ENCODE measurements at places on chromosomes 3 and 15.

GRCh38 chr3:178131801-178132200, 404.4 kb upstream of the KCNMB2 start:
- DNase-seq, result peak; percentile 5

DNA sequence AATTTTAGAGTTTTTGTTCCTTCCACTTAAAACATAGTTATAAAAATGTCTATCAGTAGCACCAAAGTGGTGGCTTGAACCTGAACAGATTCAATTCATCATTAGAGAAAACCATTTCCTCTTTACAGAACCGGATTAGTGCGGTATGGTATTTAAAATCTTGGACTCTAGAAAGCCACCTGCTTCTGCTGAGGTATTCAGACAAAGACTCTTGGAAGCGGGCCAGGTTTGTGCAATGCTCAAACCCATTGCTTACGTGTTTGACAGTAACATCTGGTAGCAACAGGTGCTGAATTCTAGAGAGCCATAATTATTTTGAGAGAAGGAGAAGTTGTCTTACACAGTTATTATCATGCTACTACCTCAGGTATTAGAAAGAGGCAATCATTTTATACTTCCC, 290.5 kb downstream of the NAALADL2 start:
- DNase-seq, result no peak

GRCh38 chr3:12578742-12579141, 21.9 kb downstream of the MKRN2 start:
- DNase-seq, result no peak

DNA sequence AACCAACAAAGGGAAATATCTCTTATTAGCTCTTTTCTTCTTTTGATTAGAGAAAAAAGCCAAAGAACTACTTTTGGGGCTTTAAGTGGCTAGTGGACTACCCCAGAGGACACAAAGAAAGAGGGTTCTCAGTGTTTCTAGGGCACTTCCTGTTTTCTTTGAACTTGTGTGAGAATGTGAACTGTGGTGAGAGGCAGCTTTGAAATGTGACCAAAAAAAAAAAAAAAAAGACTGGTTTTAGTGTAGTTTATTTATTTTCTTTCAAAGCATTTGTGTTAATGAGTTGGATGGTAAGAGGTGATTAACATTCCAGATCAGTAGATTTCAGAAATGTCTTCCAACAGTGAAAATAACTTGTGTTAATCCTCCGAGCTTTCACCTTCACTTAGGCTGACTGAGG, 32.4 kb downstream of the SELENOT start:
- no peak for DNase-seq

GRCh38 chr3:131907796-131908195, 127.0 kb downstream of the CPNE4 start:
- DNase-seq, result no peak

- no peak for DNase-seq
These were observed 47.7 kb upstream of the ANKRD28 start for GRCh38 chr3:15845475-15845874.

GRCh38 chr3:52843108-52843865, 8.5 kb upstream of the MUSTN1 start:
- DNase-seq, result no peak

GRCh38 chr3:188230962-188231361, 77.0 kb downstream of the LPP start:
- DNase-seq, result no peak

- DNase-seq, result no peak
These were observed 77.0 kb upstream of the UMPS start for GRCh38 chr3:124653071-124653796.

- DNase-seq, result no peak
These were observed 13.7 kb upstream of the TLE3 start for GRCh38 chr15:70111203-70112073.

GRCh38 chr3:69934398-69934797, 65.1 kb upstream of the SAMMSON start:
- no peak for DNase-seq

- no peak for DNase-seq
These were observed 70.5 kb downstream of the RPL39L start for GRCh38 chr3:187068787-187069186.

- DNase-seq, result no peak
These were observed 23.3 kb upstream of the CHMP2B start for GRCh38 chr3:87203809-87204208.

DNA sequence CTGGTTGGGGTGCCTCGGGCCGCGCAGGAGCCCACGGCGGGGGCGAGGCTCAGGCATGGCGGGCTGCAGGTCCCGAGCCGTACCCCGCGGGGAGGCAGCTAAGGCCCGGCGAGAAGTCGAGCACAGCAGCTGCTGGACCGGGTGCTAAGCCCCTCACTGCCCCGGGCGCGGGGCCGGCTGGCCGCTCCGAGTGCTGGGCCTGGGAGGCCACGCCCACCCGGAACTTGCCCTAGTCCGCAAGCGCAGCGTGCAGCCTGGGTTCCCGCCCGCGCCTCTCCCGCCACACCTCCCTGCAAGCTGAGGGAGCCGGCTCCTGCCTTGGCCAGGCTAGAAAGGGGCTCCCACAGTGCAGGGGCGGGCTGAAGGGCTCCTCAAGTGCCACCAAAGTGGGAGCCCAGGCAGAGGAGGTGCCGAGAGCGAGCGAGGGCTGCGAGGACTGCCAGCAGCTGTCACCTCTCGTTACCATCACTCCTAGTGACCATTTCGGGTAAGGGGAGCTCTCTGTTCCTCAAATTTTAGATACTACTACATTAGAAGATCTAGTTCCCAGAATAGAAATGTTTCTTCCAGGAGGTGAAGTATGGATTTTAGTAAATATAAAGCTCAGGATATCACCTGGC, 417.0 kb upstream of the AGTR1 start:
- DNase-seq, result no peak

- peak; percentile 26 for DNase-seq
These were observed 736 bp downstream of the IREB2 start for GRCh38 chr15:78438619-78439285.

- no peak for DNase-seq
These were observed 150.3 kb upstream of the ARHGEF26 start for GRCh38 chr3:153970741-153971347.

DNA sequence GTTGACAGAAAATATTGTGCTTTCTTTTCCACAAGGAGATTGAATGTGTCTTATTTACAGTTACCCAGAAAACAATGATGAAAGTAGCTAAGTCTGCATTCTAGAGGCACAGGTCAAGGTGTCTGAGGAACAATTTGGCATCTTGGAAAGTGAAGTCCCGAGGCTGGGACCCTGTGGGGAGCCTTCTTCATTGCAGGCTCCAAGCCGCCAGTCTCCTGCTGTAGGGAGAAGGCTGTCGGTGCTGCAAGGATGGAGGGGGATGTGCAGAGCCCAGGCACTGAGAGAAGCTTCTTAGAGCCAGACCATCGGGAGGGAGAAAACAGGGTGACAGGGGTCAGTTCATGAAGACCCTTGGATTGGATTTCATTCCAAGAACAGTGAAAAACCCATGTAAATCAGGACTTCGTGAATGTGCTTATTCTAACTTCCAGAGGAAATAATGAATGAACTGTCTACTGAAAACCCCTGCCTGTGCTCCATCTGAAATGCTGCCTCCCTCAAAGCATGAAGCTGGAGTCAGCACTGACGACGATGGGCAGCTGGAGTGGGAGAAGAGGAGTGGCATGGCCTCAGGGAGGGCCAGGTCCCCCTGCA, 25.2 kb upstream of the NSMCE3 start:
- DNase-seq, result no peak

- DNase-seq, result no peak
These were observed 32.3 kb downstream of the ROBO2 start for GRCh38 chr3:77072232-77072631.

DNA sequence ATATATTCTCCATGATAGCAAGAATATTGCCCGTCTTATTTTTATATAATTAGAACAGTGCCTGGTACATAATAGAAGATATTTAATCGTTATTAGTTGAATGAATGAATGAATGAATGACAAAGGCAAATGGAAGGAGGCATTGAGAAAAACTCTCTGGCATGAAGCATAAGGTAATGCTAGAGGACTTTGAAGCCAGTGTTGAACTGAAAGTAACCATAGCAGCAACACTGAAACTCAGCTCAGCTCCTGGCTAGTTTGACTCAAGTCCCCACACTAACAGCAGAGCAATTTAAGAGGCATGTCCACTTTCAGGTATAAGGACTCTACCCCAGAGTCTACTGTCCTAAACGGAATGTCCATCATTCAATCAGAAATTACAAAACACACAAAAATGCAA, 227.0 kb downstream of the CPNE4 start:
- DNase-seq, result no peak

- DNase-seq, result no peak
These were observed 193.3 kb upstream of the TOPAZ1 start for GRCh38 chr3:44048196-44048924.

DNA sequence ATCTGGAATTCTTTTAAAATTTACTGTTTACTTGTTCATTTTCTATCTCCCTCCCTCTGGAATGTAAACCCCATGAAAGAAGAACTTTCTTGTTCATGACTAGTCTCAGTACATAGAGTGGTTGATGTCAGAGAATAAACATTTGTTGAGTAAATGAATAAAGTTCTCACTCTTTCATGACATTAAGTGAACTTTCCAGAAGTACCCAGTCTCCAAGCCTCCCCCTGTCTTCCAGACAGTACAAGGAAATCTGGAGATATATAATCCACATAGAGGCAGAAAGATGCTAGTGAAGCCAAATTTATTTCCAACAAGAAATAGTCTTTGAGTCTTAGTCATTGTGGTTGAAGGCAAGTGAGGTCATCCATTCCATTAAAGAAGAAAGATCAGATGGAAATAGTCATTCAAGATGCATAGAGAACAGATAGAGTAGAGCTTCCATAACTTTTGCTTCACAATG, 71.5 kb upstream of the GALNT15 start:
- peak; percentile 45 for DNase-seq

- DNase-seq, result no peak
These were observed 1439.8 kb upstream of the ALCAM start for GRCh38 chr3:103926936-103927335.

DNA sequence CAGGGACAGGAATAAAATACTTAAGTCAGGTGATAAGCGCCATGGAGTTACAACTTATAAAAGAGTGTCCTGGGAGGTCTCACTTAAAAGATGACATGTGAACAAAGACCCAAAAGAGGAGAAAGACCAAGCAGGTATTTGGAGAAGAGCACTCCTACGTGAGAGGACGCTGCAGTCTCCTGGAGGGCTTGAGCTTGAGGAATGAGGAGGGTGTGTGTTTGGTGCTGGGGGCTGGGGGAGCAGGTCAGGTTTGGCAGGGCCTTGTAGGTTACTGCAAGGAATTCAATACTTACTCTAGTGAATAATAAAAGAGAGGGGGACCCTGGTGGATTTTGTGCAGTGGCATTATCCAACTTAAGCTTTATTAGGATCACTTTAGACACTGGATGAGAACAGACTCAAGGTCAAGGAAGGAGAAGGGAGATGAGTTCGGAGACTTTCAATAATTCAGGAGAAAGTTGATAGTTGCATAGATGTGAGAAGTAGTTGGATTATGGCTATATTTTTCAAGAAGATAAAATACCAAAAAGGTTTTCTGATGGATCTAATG, 32.4 kb downstream of the TNIK start:
- no peak for DNase-seq

- DNase-seq, result no peak
These were observed 2.0 kb upstream of the FSIP1 start for GRCh38 chr15:39784638-39785037.

- no peak for DNase-seq
These were observed 28.7 kb downstream of the RPSA start for GRCh38 chr3:39435006-39435748.

DNA sequence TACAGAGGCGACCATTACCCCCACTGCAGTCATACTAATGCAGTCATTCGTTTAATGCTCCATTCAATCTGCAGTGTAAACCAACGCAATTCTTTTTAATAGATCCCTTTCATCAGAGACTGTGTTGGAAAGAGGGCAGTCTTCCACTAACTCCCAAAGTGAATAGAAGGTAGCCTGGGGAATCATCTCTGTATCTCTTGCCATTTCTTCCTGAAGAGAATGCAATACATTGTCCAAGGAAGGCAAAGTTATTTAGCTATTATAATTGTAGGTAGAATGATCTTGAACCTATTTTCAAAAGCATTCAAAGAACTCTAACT, 1.3 kb upstream of the SLITRK3 start:
- DNase-seq, result no peak

DNA sequence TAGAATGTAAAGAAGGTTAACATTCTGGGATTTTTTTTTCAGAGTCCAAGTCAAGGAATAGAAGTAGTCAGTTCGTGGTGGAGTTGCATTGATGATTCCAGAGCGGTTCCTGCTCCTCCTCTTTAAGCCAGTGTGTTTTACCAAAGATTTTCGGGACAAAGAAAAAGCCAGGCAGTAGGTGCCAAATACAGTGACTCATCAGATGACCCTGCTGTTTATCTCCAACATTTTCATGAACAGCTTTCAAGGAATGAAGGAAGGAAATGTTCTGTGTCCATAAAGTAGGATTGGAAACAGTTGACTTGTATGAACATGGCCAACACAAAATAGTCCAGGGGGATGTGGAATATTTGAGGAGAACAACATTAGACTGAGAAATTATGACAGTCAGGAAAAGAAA, 142.4 kb upstream of the TMC3 start:
- DNase-seq, result no peak

DNA sequence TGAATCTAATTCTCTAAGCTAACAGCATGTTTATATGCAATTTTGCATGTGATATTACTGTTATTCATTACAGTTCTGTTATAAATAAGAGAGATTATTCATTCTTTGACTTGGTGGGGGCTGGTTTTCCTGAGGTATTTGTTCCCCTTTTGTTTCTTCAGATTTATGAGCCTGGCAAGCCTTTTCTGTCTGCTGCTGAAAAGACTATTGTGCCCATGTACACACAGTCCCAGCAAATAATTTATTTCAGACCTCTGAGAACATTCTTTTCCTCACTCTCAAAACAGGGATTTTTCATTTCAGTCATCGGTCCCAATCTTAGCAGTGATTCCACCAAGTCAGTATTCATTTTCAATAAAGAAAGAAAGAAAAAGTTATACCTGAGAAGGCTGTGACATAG, 716.8 kb downstream of the NSUN3 start:
- DNase-seq, result no peak

DNA sequence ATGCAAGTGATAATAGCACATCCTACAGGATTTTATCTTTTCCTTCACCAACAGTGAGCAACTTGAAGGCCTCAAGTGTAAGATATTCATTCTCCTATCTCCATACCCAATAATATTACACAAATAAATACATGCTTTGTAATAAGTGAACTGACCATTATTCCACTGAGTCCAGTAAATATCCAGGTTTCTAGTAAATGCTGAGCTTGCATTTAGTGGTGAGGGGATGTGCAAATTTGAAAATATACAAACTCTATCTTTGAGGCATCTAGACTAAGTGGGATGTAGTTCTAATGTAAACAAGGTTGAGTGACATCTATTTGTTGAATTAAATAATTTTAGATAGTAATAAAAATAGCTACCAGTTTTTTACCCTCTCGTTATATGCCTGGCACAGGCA, 587.6 kb upstream of the IL12A start:
- no peak for DNase-seq

DNA sequence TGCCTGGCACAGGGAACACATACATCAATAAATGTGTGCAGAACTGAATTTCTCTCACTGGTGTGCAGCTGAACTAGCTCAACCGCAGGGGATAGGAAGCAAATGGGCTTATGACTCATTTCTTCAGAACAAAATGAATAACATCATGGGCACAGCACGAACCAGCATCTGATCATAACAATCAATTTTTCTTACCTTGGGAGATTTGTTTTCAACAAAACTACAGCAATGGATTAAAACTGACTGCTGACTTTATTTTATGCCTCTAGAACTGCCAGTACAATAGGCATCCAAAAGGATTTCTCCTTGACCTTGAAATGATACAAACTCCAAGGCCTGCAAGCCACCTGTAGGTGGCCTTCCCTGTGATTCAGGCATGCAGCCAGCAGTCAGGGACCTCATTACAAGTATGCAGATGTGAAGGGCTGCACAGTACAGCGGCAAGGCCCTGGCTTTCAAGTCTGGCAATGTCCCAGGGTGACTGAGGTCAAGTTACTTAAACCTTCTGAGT, 26.1 kb downstream of the TAMM41 start:
- DNase-seq, result no peak
